ENCODE measurements at places on chromosomes 5 and 9.
A peak's percentile ranks its signal among the peaks of the same experiment; 100 is the strongest.

DNA sequence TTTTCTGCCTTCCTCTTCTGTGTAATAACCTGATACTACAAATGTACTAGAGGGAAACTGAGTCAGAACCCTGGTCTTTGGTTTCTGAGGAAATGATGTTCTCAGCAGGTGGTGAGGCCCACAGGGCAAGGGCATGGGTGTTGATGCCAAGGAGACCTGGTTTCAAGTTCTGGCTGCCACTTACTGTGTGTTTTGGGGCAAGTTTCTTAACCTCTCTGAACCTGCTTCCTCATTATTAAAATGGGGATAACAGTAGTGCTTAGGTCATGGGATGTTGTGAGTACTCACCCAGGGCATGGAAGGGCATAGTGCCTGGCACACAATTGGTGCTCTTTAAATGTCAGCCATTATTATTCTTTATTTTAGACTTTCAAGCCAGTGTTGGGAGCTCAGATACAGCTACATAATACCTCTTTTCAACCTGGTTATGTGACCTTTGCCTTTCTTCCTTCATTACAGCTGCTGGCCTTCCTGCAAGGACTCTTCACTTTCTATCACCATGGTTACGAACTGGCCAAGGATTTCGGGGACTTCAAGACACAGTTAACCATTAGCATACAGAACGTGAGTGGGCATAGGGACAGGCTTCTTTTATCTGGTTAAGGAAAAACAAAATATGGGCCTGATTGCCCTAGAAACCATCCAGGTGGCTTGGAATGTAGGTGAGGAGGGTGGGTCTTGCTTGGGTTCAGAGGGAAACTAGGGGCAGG is 131.5 kb downstream of the ARHGAP26 start:
- peak; percentile 10 for DNase-seq

- no peak for DNase-seq
These were observed 43.5 kb upstream of the PCAT7 start for GRCh38 chr9:94511134-94511954.

- no peak for DNase-seq
These were observed 42.5 kb downstream of the ERGIC1 start for GRCh38 chr5:172876578-172876977.

DNA sequence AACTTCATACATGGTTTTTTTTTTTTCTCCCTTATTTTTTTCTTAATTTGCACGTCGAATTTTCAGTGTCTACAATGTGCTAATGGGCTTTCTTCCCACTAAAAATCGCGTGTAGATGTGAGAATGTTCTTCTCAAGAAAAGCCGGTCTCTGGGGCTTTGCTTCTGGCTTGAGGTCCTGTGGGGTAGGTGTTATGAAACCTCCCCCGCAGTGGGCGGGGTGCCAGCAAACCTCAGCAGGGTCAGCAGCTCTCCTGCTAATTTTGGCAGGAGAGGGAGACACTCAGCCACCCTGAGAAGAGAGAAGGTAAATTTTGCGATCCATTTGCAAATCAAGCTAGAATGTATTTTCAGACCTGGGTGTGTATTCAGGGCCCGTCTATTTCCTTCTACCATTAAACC is 59.9 kb downstream of the NPR3 start:
- no peak for DNase-seq

GRCh38 chr5:122292332-122292731 is 19.7 kb upstream of the SNCAIP start:
- no peak for DNase-seq
